Type B pancreatic cell (in vitro differentiated cells): ENCODE measurements at places on chromosomes 13 and 19. TPM values are rescaled to one million over a fixed set of nuclear protein-coding genes. Genes with fewer than 3 reads are reported as not detected.

DNA sequence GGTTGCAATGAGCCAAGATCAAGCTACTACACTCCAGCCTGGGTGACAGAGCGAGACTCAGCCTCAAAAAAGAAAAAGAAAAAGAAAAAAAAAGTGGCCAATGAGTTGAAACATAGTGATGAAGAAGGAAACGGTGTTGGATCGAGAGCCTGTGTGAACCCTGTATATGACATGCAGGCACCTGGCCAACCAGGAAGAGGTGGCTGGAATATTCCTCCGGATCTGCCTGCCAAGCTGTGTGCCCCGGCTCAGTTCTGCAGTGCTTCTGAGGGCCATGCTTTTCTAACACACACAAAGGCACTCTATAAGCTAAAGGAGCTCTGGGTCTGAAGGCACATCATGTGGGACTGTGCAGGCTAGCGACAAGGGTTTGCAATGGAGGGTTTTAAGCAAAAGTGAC is 3.7 kb upstream of the ZNF444 start:
- no peak for DNase-seq

SPTBN4 gene
- total RNA-seq = 2.6 and 2.9 TPM in 2 replicates

OR7A5 gene
- total RNA-seq = not detected in 2 replicates

ZNF560 gene
- total RNA-seq = 0.10 TPM in 1 of 2 replicates, not detected in the other

GRCh38 chr19:11191273-11191755 is 6.0 kb downstream of the KANK2 start:
- no peak for DNase-seq

DNA sequence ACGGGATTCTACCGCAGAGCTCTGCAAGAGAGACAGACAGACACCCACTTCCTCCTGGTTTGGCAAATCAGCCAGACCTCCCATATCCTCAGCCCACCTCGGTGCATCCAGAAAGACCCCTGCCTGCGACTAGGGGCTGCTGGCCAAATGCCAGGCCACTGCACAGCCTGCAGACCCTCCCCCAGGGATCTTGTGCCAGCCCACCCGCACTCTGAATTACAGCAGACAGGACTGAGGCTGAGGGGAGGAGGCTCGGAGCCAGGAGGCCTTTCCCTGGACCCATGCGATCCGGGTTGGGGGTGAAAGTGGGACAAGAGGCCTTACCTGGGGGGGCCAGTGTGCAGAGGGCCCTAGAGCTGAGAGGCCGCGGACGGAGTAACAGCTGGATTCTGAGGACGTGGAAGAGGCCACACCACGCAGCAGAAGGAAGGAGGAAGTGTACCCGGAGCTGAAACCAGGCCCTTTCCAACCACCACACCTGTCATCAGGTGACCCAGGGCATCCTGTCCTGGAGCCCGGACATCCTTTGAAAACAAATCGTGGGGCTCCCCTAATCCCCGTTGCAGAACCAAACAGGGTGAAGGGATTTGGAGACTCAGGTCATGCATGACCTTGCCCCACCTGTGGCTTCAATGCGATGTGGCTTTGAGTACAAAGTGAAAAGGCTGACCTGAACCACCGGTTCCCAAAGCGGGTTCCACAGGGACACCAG is 993 bp downstream of the FUT6 start:
- no peak for DNase-seq

DNA sequence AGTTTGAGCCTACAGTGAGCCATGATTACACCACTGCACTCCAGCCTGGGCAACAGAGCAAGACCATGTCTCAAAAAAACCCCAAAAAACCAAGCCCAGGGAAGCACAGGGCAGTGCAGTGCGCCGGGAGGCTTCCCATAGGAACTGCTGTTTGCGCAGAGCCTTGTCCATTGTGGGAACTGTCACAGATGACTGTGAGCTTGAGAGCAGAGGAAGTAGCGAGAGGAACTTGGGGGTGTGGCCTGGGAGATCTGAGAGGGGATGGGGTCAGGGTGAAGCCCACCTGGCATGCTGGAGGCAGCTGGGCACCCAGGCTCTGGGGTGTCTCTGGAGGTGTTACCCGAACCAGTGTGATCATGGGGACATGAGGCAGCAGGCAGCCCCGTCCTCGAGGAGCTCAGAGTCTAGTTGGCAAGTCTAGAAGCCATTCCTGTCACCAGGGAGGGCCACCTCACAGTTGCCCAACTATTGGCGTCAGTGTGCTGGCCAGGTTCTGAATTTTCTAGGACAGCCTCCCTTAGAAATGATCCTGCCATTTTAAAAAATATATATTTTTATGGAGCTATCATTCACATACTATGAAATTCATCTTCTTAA is 10.4 kb downstream of the KDM4B start:
- DNase-seq = no peak

DNA sequence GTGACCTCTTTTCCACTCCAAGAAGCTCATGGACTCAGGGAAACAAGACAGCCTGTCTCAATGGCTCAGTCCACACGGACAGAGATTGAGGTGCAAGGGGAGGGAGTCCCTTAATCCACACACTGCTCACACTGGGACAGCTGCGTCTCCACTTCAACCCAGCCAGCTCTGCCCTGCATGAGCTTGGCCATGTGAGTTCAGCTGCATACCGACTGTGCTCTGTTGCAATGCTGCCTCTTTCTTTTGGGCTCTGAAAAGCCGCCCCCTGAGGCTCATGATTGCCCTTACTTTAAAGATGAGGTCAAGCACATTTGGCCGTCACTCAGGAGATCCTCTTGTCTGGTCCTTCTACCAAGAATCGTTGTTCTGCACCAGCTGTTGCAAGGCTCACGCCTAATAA is 64.8 kb upstream of the KCTD15 start:
- no peak for DNase-seq

GRCh38 chr19:11405846-11406643 is 13.1 kb downstream of the RGL3 start:
- DNase-seq = no peak

URAD gene
- 0.93 TPM in 1 of 2 replicates, not detected in the other for total RNA-seq

SPART gene
- total RNA-seq = 45.9 and 67.6 TPM in 2 replicates

GRCh38 chr19:33150852-33151518 is 19.1 kb downstream of the WDR88 start:
- no peak for DNase-seq
